ENCODE measurements at places on chromosomes 5 and 9.

GRCh38 chr5:68297656-68298055 lies 82.1 kb downstream of the PIK3R1 start:
- no peak for DNase-seq

DNA sequence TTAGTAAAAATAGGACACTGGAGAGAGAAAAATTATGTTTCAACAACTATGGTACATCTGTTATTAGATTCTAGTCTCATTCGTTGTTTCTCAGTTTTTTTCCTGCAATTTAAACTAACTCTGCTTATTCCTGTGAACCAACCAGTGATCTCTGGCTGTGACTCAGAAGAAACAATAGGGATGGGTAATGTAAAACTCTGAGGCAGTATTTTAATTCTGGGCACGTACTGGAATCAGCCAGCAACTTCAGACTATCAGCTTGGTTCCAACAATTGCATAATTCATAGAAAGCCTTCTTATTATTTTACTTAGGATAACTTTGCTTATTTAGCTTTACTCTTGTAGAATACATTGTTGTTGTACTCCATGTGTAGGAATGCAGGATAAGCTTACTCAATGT lies 28.8 kb downstream of the MLLT3 start:
- DNase-seq: no peak

DNA sequence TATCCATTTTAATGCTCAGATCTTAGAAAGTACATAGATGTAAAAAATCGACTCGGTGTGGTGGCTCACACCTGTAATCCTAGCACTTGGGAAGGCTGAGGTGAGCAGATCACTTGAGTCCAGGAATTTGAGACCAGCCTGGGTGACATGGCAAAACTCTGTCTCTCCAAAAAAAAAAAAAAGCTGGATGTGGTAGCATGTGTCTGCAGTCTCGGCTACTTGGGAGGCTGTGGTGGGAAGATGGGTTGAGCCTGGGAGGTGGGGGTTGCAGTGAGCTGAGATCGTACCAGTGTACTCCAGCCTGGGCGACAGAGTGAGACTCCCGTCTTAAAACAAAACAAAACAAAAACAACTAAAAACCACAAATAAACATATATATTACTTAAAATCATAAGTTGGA lies 61.4 kb downstream of the RASA1 start:
- no peak for DNase-seq

DNA sequence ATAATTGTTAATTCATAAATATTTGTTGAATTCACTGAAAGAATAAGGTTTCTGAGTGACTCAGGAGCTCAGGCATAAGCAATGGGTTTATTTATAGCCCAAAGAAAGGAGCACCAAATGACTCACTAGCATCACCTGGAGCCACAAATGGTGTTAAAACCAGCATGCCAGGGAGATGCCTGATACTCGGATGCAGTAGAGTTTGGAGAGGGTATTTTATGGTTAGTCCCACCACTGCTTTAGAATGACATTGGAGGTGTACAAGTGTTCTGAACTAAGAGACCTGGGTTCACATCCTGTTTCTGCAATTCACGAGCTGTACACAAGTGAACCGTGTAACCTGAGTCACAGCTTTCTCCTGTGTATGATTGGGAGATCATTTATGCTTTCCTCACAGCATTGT lies 25.2 kb downstream of the CCL28 start:
- no peak for DNase-seq

- DNase-seq: no peak
These were observed 26.5 kb upstream of the ADRB2 start for GRCh38 chr5:148799737-148800527.

DNA sequence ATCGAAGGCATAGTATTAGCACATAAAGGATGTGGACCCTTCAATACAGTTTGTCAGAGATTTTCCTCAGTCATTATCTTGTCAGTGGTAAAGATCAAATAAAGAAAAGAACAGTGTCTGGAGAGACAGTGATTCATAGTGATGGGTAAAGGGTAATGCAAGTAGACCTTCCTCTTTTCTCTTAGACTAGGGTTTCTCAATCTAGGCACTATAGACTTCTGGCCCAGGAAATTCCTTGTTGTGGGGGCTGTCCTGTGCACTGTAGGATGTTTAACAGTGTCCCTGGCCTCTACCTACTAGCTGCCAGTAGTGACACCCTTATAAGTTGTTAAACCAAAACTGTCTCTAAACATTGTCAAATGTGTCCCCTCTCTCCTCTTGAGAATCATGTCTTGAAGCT lies 6.9 kb downstream of the CAMK4 start:
- DNase-seq: no peak

DNA sequence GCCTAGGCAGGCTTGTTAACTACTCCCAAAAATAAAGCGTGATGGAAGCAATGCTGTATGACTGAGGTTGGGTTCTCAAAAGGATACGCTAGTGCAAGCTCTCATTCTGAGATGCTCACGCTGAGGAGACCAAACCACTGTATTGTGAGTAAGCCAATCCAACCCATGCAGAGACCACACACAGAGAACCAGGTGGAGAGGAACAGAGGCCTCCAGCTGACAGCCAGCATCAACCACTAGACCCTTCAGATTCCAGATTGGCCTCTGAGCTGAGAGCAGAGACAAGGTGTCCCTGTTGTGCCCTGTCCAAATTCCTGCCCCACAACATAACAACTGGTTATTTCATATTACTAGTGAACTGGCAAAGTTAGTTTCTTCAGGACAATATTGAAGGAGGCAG lies 4.5 kb downstream of the TSTD2 start:
- DNase-seq: no peak

- DNase-seq: no peak
These were observed 96.4 kb upstream of the NTRK2 start for GRCh38 chr9:84573083-84573482.

DNA sequence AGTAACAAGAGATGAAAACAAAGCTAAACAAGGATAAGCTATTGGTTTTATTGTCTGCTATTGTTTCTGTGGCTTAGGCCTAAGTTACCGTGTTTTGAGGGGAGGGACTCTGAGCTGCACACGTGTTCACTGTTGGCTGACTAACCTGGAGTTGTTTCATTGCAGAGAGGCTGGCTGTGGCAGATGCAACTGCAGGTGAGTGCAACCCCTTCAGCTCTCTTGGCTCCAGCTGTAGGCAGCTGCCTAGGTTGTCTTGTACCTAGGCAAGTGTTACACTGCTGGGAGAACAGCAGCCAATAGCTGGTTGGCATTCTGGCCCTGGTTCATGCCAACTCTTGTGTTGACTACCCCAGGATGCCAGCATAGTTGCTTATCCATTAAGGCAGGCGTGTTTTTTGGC lies 17.6 kb upstream of the MATR3 start:
- DNase-seq: no peak

- DNase-seq: no peak
These were observed 157.7 kb downstream of the SLC24A2 start for GRCh38 chr9:19631181-19631580.

GRCh38 chr5:126851501-126852011 lies 74.6 kb downstream of the LMNB1 start:
- no peak for DNase-seq

- no peak for DNase-seq
These were observed 414.8 kb upstream of the CCNH start for GRCh38 chr5:87827539-87827938.

DNA sequence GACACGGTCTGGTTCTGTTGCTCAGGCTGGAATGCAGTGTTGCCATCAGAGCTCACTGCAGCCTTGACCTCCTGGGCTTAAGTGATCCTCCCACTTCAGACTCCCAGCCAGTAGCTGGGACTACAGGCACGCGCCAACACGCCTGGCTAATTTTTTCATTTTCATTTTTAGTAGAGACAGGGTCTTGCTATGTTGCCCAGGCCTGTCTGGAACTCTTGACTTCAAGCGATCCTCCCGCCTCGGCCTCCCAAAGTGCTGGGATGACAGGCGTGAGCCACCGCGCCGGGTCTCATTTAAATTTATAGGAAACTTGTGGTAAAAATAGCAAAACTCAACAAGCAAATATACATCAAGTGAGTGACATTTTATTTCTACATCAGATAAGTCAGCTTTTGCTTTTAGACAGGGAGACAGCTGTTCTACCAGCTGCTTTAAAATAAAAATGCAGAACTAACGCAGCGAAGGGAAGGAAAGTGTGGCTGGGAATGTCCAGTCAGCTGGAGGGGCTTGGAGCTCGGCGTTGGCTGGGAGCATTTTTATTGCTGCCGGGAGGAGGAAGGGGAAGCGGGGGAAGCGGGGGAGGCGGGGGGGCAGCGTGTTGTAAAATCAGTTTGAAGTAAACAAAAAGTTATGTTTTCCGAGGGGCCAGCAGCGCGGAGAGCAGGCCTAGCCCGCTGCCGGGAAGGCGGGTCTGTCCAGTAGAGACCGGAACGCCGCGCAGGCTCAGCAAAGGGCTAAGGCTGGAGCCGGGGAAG lies 707 bp upstream of the ZFYVE16 start:
- DNase-seq: peak; percentile 61

- no peak for DNase-seq
These were observed 249.5 kb downstream of the ISL1 start for GRCh38 chr5:51632793-51633192.

GRCh38 chr5:123559434-123559775 lies 47.4 kb downstream of the CSNK1G3 start:
- DNase-seq: no peak

DNA sequence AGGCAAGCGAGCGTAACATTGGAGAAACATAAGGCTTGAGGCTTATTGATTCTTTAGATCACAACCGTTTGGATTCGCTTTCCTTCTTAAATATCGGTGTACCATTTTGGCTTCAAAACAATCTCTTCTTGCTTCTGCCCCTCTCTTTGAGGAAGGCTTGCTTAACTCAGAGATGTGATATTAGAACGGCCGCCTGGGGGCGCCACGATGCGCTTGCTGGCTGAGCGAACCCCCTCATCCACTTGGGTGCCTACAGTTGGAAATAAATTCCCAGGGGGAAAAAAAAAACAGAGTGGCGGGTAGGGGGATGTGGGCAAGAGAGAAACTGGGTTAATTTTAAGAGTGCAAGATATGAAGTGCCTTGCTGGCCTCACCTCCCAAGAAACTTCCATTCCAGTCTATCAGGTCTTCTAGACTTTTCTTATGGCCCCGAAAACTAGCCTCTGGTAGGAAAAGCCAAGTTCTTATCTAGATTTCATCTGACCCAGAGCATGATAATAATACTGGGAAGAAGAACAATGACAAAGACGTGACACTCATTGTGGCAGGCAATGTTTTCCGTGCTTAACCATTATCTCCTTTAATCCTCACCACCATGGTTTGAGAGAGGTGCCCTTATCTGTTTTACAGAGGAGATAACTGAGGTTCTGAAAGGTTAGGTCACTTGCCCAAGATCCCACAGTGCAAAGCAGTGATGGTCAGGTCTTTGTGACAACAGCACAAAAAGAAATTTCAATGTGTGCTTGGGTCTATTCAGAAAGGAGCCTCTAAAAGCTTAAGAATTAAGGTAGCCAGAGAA lies 115.8 kb downstream of the DPYSL3 start:
- no peak for DNase-seq

GRCh38 chr9:101487443-101487840 lies 46.2 kb upstream of the RNF20 start:
- DNase-seq: no peak

- no peak for DNase-seq
These were observed 374.9 kb downstream of the MAT2B start for GRCh38 chr5:163880302-163880701.

DNA sequence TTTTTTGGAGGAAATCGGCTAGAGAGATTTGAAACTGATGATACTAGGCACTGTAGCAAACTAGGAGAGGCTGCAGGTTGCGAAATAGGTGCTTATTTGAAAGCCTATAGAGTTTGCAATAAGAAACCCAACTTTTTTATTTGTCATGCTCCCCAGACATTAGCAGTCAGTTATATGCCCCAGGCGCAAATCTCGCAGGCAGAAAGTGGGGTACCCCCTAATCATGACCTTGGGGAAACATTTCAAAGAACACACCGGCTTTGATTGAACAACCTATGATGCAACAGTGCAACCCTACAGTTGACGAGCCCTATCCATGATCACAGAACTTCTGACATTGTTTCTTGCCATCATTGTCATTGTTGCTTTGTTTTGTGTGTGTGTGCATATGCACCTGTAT lies 510.5 kb downstream of the RAB3C start:
- DNase-seq: no peak

DNA sequence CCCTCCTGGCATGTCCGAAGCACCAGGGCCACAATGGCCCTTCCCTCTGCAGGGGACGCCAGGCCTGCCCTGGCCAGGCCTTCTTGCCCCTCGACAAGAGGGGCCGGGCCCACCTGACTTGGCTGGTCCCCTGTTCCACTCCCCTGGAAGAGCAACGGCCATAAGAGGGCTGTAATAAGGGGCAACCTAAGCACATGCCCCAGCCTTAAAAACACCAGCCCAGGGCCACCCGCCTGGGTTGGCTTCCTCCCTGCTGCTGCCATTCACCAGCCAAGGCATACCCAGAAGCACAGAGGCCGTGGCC lies 8.5 kb downstream of the GFPT2 start:
- DNase-seq: no peak

- DNase-seq: no peak
These were observed 16.3 kb downstream of the AGGF1 start for GRCh38 chr5:77046416-77047073.

GRCh38 chr9:119458068-119458467 lies 88.8 kb upstream of the BRINP1 start:
- no peak for DNase-seq

DNA sequence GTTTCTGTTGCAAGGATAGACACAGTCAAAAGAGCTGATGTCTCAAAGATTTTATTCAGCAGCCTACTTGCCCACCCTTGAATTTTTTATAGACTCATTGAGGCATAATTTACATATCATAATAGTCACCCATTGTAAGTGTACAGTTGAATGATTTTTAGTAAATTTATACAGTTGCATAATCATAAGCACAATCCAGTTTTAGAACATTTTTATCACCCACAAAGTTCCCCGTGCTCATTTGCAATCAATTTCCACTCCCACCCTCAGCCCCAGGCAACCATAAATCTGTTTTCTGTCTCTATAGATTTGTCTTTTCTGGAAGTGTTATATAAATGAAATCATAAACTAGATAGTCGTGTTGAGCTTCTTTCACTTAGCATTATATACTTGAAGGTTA lies 517.7 kb downstream of the TLE1 start:
- no peak for DNase-seq

- no peak for DNase-seq
These were observed 17.8 kb upstream of the COL15A1 start for GRCh38 chr9:98925956-98926355.

- peak; percentile 40 for DNase-seq
These were observed 35.8 kb upstream of the SPRY4 start for GRCh38 chr5:142360607-142361120.

- DNase-seq: no peak
These were observed 10.5 kb downstream of the ZFP62 start for GRCh38 chr5:180850434-180851078.

GRCh38 chr5:109080896-109081295 lies 328.9 kb downstream of the PJA2 start:
- no peak for DNase-seq

DNA sequence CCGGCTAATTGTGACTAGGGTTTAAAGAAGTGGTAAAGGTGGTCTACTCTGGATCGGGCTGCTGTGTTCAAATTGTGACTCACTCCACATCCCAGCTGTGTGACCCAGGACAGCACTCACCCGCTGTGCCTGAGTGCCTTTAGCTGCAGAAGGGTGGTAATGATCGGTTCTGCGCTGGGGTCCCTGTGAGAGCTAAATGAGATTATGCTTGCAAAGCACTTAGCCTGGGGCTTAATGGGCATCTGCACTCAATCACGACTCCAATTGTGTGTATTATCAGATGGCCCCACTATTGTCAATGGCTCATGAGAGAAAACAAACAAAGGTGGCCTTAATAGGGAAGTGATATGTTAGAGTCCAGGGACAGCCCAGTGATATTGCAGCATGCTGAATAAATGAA lies 25.1 kb upstream of the TBC1D2 start:
- DNase-seq: no peak
